Activated CD8-positive, alpha-beta T cell treated with anti-CD3 and anti-CD28 coated beads for 36 hours (primary cell): ENCODE measurements at places on chromosomes 5 and 9.

GRCh38 chr9:35948901-35949318, 9.0 kb downstream of the OR2S2 start:
- no peak overlapping the region for H3K27ac ChIP-seq
- peaks cover 6% of the 10 kb centered on the region for H3K4me1 ChIP-seq
- no peaks in the 10 kb centered on the region for H3K36me3 ChIP-seq
- no peak overlapping the region for H3K4me3 ChIP-seq

DNA sequence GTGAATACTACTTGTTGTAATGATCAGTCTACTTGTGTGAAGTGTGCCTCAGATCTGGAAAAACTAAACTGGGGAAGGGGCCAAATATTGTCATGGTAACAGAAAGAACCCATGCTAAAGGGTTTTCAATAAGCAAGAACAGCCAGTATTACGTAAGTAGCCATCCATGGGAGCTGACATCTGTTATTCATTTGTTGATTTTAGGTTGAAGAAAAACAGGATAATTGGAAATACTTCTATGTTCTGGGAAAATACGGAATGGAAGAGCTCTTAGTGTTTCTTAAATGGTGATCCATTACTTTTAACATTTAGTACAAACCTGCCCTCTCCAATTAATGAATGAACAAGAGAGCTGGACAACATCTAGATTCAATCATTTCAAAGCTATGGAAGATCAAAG, 485.8 kb downstream of the NTRK2 start:
- peaks cover 1% of the 10 kb centered on the region for H3K27me3 ChIP-seq
- no peak for DNase-seq
- no peak overlapping the region for H3K4me3 ChIP-seq
- H3K27ac ChIP-seq = no peak overlapping the region

- H3K4me1 ChIP-seq = no peaks in the 10 kb centered on the region
- H3K27me3 ChIP-seq = no peaks in the 10 kb centered on the region
Observed at GRCh38 chr5:34055667-34056066, 12.7 kb upstream of the C1QTNF3 start.

DNA sequence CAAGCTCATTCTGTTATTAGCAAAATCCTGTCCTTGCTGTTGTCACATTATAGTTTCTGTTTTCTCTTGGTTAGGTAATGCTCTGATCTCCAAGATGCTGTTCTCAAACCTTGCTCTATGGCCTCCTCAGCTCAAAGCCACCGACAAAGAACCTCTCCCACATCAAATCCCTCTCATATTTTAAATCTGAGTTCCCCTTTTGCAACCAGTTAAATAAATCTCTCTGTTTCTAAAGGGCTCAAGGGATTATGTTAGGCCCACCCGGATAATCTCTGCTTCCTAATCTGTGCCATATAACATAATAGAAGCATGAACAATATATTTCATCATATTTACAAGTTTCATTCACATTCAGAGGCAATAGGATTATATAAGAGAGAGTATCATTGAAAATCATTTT, 286.0 kb downstream of the CYLC2 start:
- H3K36me3 ChIP-seq = no peaks in the 10 kb centered on the region
- H3K4me1 ChIP-seq = no peaks in the 10 kb centered on the region
- no peak for DNase-seq

- H3K27me3 ChIP-seq = peaks cover 14% of the 10 kb centered on the region
- no peaks in the 10 kb centered on the region for H3K36me3 ChIP-seq
- H3K4me3 ChIP-seq = no peak overlapping the region
- DNase-seq = no peak
Observed at GRCh38 chr5:36613771-36614656, 7.6 kb downstream of the SLC1A3 start.

- H3K27me3 ChIP-seq = no peaks in the 10 kb centered on the region
- DNase-seq = no peak
- H3K4me3 ChIP-seq = no peak overlapping the region
- H3K36me3 ChIP-seq = no peaks in the 10 kb centered on the region
Observed at GRCh38 chr9:98913705-98914104, 30.0 kb upstream of the COL15A1 start.

DNA sequence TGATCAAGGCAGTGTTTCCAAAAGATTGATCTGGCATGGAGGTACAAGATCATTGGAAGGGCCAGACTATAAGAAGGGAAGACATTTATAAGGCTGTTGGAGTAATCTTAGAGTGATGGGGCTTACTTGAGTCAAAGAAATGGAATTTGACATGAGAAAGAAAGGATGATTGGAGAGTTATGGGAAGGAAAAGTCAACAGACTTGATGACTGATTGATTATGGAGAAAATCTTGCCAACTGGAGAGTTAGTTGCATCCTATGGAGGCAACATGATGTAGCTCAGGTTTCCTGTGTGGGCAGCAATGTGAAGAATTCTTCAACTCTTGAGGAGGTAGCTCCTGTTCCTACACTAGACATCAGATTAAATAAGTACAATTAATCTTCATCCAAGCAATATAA, 10.9 kb upstream of the MAST4 start:
- DNase-seq = no peak
- H3K4me3 ChIP-seq = no peak overlapping the region
- no peaks in the 10 kb centered on the region for H3K4me1 ChIP-seq
- H3K27me3 ChIP-seq = peaks cover 17% of the 10 kb centered on the region

GRCh38 chr9:137382444-137383080, 40.4 kb downstream of the EXD3 start:
- H3K36me3 ChIP-seq = no peaks in the 10 kb centered on the region
- DNase-seq = no peak
- no peaks in the 10 kb centered on the region for H3K27me3 ChIP-seq
- no peak overlapping the region for H3K4me3 ChIP-seq

DNA sequence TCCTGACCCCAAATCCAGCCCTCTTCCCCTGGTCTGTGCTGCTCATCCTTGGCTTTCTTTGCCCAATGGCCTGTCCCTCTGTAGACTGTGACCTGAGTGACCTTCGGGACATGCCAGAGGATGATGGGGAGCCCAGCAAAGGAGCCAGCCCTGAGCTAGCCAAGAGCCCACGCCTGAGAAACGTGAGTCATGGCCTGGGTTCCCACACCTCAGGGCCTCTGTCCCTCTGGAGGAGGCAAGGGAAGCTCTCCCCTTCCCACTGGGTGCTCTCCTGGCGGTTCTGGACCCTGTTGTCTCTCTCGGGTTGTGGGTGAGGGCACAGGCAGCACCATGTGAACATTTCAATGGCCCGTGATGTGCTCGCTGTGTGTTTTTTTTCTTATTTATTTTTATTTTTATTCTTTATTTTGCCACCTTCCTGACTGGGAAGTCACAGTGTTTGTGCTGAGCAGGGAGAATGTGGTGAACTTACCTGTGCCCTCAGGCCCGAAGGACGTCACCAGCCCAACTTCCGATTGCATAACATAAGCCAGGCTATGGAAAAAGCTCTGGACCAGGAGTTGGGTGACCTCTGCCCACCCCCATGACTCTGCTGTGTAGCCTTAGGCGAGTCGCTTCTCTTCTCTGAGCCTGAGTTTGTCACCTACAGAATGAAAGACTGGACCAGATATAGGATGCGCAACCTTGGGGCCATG, 29.5 kb downstream of the AFAP1L1 start:
- DNase-seq = no peak
- H3K4me3 ChIP-seq = no peak overlapping the region
- H3K36me3 ChIP-seq = no peaks in the 10 kb centered on the region
- H3K27me3 ChIP-seq = no peaks in the 10 kb centered on the region

DNA sequence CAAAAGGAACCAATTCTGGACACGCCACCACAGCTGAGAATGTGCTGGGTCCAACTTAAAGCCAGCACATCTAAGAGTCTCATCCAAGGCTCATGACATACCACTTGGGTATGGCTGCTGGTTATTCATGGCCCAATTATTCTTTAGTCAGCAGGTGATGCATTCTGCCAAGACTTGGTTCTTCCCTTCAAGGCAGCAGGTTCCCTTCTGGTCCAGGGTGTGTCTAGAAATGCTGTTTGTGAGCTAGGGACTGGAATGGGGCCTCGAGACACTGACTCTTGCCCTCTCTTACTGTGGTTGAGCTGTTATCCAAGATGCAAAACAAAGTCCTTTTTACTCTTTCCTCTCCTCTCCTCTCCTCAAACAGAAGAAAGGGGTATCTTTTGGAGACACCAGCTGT, 522.6 kb downstream of the HINT1 start:
- DNase-seq = no peak
- no peaks in the 10 kb centered on the region for H3K36me3 ChIP-seq
- H3K27ac ChIP-seq = no peak overlapping the region
- H3K27me3 ChIP-seq = peaks cover 2% of the 10 kb centered on the region

GRCh38 chr5:169288066-169288930, 12.6 kb downstream of the SLIT3 start:
- no peak overlapping the region for H3K4me3 ChIP-seq
- H3K27me3 ChIP-seq = peaks cover 4% of the 10 kb centered on the region
- no peak for DNase-seq
- no peaks in the 10 kb centered on the region for H3K36me3 ChIP-seq
- H3K27ac ChIP-seq = no peak overlapping the region
- H3K4me1 ChIP-seq = no peaks in the 10 kb centered on the region

DNA sequence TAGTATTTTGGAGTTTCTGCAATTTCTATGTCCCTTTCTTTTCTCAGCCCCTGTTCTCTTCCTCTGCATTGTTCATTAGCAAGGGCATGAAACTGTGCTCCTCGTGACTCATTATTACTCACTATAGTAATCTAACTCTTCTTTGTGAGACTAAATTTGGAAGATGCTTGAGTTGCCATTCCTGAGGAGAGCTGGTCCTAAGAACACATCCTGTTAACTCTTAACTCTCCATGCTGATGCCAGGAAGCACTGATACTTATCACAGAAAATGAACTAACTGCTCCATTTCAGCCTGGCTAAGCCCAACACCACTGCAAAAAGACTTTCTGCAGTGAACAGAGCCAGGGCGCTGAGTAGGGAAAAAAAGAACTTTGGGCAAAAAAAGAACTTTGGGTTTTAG, 10.6 kb upstream of the CSNK1A1 start:
- peak overlapping the region; percentile 40 for H3K27ac ChIP-seq
- H3K27me3 ChIP-seq = no peaks in the 10 kb centered on the region
- no peaks in the 10 kb centered on the region for H3K36me3 ChIP-seq
- H3K4me3 ChIP-seq = no peak overlapping the region

GRCh38 chr9:103757062-103757461, 337.0 kb upstream of the SMC2 start:
- H3K36me3 ChIP-seq = no peaks in the 10 kb centered on the region
- no peak overlapping the region for H3K4me3 ChIP-seq
- no peaks in the 10 kb centered on the region for H3K27me3 ChIP-seq
- no peak for DNase-seq

DNA sequence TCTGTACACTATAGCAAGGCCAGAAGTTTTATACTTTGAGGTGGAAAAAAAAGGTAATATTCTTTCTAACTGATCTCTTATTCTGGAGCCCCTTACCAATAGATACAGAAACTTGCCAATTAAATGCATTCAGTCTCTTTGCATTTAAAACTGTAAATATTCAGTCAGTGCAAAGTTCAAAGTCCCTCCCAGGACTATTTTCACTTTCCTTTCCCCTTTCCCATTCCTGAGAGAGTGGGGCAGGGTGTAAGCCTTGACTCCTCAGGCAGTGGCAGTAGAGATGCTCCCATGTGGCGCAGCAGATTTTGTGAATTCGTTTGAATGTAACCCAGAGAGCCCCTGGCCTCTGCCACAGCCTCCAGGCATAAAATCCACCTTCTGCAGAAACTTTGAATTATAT, 29.9 kb downstream of the CETN3 start:
- H3K4me1 ChIP-seq = no peaks in the 10 kb centered on the region
- H3K4me3 ChIP-seq = no peak overlapping the region
- DNase-seq = no peak
- peaks cover 23% of the 10 kb centered on the region for H3K27me3 ChIP-seq
- H3K36me3 ChIP-seq = no peaks in the 10 kb centered on the region

DNA sequence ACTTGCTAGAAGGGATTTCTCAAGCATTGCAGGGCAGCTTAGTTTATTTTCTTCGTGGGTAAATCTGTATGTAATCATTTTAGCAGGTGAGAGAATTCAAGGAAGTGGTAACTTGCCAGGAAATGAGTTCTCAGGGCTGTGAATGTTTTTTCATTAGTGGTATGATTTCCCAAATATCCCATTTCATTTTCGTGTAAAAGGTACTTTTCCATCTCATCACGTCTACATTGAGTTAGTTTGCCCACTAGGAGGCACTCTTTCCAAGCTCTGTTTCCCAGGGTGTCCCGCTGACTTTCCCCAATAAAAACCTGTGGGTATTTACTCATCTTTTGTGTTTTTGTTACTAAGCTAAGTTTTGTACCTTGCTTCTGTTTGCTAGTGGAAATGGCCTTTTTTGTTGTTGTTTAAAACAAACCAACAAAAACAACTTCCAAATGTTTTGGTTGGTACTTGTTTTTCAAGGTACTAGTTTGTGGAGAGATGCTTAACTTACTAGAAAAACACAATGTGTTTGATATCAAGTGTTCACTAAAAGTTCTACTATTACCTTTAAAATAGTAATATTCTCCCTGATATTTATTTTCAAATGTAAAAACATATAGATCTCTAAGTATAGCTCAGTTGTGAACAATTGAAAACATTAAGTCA, 373.6 kb downstream of the ADGRV1 start:
- H3K27ac ChIP-seq = no peak overlapping the region
- no peaks in the 10 kb centered on the region for H3K36me3 ChIP-seq
- peaks cover 2% of the 10 kb centered on the region for H3K4me1 ChIP-seq
- DNase-seq = peak; percentile 33

DNA sequence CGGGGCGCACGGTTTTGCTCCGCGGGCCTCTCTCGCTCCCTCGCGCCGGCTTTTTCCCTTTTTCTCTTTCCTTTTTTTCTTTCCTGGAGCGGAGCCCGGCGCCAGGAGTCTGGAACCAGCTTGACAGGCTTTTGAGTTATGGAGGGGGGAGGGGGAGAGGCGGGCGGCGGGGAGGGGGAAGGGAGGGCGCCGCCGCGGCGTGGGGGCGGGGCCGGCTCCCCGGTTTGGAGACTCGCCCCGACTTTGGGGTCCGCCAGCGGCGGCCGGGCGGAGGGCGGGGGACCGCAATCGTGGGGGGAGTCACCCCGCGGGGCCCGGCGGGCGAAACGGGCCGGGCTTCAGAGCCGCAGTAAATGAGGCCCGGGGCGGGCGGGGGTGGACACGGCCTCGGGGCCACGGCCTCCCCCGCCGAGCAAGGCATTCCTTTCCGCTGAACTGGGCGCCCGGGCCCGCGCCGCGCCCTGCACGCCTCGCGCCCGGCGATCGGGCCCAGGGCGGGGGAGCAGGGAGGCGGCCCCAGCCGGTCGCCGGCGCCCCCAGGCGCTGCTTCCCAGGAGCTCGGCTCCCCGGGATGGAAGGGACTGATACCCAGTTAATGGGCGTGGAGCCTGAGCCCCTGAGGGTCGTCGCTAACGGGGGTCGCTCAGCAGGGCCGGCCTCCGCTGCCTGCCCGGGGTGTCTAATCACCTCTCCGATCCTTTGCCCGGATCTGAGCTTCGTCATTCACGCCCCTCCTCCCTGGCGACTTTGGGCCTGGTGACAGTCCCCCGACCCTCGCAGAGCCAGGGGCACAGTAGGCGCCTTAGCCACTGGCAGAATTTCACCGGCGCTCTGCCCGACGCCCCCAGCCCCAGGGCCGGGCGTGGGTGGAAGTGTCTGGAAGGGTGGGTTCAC, 138.1 kb downstream of the C9orf50 start:
- peaks cover 7% of the 10 kb centered on the region for H3K27me3 ChIP-seq
- H3K4me1 ChIP-seq = peaks cover 38% of the 10 kb centered on the region
- peak; percentile 53 for DNase-seq
- H3K36me3 ChIP-seq = no peaks in the 10 kb centered on the region

GRCh38 chr5:172558076-172558976, 82.7 kb upstream of the NEURL1B start:
- DNase-seq = no peak
- no peak overlapping the region for H3K4me3 ChIP-seq
- no peak overlapping the region for H3K27ac ChIP-seq
- H3K4me1 ChIP-seq = no peaks in the 10 kb centered on the region
- peaks cover 4% of the 10 kb centered on the region for H3K27me3 ChIP-seq
